ENCODE measurements at places on chromosomes 7 and 10.

GRCh38 chr10:59333701-59334100 is 28.6 kb downstream of the FAM13C start:
- H3K27me3 ChIP-seq, result no peaks in the 10 kb centered on the region
- H3K27ac ChIP-seq, result peak overlapping the region; percentile 6
- H3K36me3 ChIP-seq, result no peaks in the 10 kb centered on the region
- no peak for DNase-seq

GRCh38 chr10:105974803-105975456 is 1189.6 kb downstream of the SORCS1 start:
- no peaks in the 10 kb centered on the region for H3K27me3 ChIP-seq
- no peak for DNase-seq
- no peak overlapping the region for H3K4me3 ChIP-seq
- H3K27ac ChIP-seq, result no peak overlapping the region
- no peaks in the 10 kb centered on the region for H3K36me3 ChIP-seq

DNA sequence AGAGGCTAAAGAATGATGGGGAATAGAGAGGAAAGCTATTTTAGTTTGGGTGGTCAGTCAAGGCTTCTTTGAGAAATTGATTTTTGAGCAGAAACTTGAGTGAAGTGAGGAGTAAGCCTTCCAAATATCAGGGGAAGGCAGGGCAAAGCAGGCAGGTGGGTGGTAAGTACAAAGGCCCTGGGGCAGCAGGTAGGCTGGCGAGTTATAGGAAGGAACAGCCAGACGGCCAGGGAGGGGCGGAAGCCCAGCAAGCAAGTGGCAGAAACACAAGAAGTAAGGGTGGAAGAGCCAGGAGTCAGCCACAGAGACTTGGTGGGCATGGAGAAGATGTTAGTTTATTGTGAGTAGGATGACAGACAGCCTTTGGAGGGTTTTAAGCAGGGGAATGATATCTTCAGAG is 34.9 kb downstream of the VWA2 start:
- H3K27ac ChIP-seq, result no peak overlapping the region
- H3K27me3 ChIP-seq, result no peaks in the 10 kb centered on the region
- no peaks in the 10 kb centered on the region for H3K4me1 ChIP-seq
- H3K4me3 ChIP-seq, result no peak overlapping the region
- DNase-seq, result no peak

GRCh38 chr7:150939052-150939451 is 39.1 kb downstream of the KCNH2 start:
- no peak for DNase-seq
- no peak overlapping the region for H3K27ac ChIP-seq
- H3K4me3 ChIP-seq, result no peak overlapping the region
- H3K27me3 ChIP-seq, result no peaks in the 10 kb centered on the region

DNA sequence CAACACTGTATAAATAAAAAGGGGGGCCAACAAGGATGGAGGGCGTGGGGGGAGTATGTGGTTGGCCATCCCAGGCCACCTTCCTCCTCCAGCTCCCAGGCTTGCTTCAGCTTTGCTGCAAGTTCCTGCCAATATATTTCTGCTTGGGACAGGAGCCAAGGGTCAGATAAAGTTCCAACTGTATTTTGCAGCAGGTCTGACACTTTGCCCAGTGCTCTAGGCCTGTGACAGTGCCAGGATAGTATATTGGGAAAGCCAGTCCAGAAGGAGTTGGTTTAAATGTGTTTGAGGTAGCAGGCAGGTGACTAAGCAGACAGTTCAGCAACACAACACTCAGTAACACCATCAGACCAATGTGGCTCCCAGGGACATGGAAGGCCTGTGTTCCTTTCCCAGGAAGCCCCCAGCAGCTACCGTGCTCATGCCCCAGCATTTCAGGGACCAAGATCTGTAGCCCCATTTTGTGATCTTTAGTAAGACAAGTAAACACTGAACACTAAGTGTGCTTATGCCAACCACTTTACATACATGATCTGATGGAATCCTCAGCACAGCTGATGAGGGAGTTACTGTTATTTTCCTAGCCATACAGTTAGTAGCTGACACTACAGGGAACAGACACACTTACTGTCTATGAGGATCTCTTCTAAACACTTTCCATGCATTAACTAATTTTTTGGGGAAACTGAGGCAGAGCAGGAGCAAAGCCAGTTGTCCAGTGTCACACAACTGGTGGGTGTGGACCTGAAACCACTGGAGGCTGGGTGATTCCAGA is 38.9 kb downstream of the DNAJB12 start:
- H3K4me3 ChIP-seq, result no peak overlapping the region
- peaks cover 20% of the 10 kb centered on the region for H3K4me1 ChIP-seq
- peak overlapping the region; percentile 83 for H3K27ac ChIP-seq
- DNase-seq, result peak; percentile 91
- no peaks in the 10 kb centered on the region for H3K36me3 ChIP-seq

- H3K4me1 ChIP-seq, result peaks cover 6% of the 10 kb centered on the region
- DNase-seq, result no peak
- H3K27ac ChIP-seq, result no peak overlapping the region
- no peak overlapping the region for H3K4me3 ChIP-seq
- no peaks in the 10 kb centered on the region for H3K36me3 ChIP-seq
- H3K27me3 ChIP-seq, result no peaks in the 10 kb centered on the region
These were observed 28.7 kb downstream of the LCOR start for GRCh38 chr10:96860631-96861277.

- H3K27me3 ChIP-seq, result no peaks in the 10 kb centered on the region
- H3K27ac ChIP-seq, result no peak overlapping the region
- no peaks in the 10 kb centered on the region for H3K4me1 ChIP-seq
- no peak for DNase-seq
These were observed 201.0 kb upstream of the IMMP2L start for GRCh38 chr7:111763221-111763801.

GRCh38 chr7:156238366-156239133 is 402.0 kb upstream of the RNF32 start:
- no peak overlapping the region for H3K4me3 ChIP-seq
- H3K36me3 ChIP-seq, result no peaks in the 10 kb centered on the region
- DNase-seq, result no peak
- H3K27ac ChIP-seq, result no peak overlapping the region
- no peaks in the 10 kb centered on the region for H3K27me3 ChIP-seq

- no peaks in the 10 kb centered on the region for H3K36me3 ChIP-seq
- H3K27me3 ChIP-seq, result peaks cover 3% of the 10 kb centered on the region
- DNase-seq, result no peak
- no peak overlapping the region for H3K27ac ChIP-seq
- H3K4me1 ChIP-seq, result no peaks in the 10 kb centered on the region
- H3K4me3 ChIP-seq, result no peak overlapping the region
These were observed 399.7 kb upstream of the MKI67 start for GRCh38 chr10:128525936-128526335.

- H3K4me3 ChIP-seq, result no peak overlapping the region
- no peaks in the 10 kb centered on the region for H3K4me1 ChIP-seq
- no peaks in the 10 kb centered on the region for H3K27me3 ChIP-seq
- no peak for DNase-seq
- H3K27ac ChIP-seq, result no peak overlapping the region
These were observed 35.3 kb upstream of the PFKFB3 start for GRCh38 chr10:6167456-6167855.

DNA sequence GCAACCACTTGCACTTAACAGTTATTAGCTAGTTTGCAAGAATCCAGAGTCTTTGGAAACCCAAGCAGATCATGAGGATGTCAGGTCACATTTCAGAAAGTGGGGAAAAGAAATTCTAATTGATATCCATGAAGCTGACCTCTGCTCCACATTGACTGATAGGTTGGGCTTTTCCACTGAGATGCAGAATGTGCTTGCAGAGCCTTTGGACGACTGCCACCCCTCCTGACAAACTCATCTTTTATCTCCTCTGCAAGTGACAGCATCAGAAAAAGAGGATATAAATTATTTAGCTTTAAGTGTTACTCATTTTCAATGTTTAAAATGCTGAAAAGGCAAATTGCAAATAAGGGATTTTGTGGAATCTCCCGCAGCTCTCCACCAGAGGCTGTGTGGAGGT is 75.3 kb downstream of the C10orf90 start:
- no peak for DNase-seq
- H3K27me3 ChIP-seq, result no peaks in the 10 kb centered on the region
- no peak overlapping the region for H3K4me3 ChIP-seq
- H3K36me3 ChIP-seq, result no peaks in the 10 kb centered on the region
- H3K4me1 ChIP-seq, result no peaks in the 10 kb centered on the region
- no peak overlapping the region for H3K27ac ChIP-seq

- DNase-seq, result peak; percentile 63
- H3K27ac ChIP-seq, result no peak overlapping the region
- H3K4me3 ChIP-seq, result no peak overlapping the region
- H3K4me1 ChIP-seq, result no peaks in the 10 kb centered on the region
- no peaks in the 10 kb centered on the region for H3K27me3 ChIP-seq
These were observed 41.7 kb upstream of the LOXL4 start for GRCh38 chr10:98309366-98310355.

- no peak for DNase-seq
- H3K4me3 ChIP-seq, result no peak overlapping the region
- no peaks in the 10 kb centered on the region for H3K36me3 ChIP-seq
- H3K4me1 ChIP-seq, result no peaks in the 10 kb centered on the region
These were observed 270.0 kb upstream of the PLXDC2 start for GRCh38 chr10:19546224-19546623.

DNA sequence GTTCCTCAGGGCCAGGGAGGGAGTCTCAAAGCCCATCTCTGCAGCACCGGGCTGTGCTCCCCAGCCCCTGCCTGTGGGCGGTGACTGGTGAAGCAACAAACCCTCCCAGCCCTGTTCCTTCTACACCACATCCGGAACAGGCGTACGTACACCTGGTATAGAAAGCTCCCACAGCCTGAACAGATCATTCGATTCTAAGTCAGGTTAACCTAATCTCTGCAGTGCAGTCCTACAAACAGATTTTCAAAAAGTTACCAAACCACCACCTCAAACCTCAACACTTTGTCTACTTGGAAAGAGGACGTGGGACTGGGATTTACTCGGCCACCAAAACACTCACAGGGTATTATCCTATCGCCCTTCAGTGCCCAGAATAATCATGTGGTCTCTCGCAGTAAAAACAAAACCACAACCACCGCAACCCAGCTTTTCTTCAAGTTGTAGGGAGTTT is 238.4 kb downstream of the DIP2C start:
- no peak for DNase-seq
- H3K27ac ChIP-seq, result no peak overlapping the region
- H3K36me3 ChIP-seq, result no peaks in the 10 kb centered on the region
- H3K4me1 ChIP-seq, result peaks cover 3% of the 10 kb centered on the region
- no peak overlapping the region for H3K4me3 ChIP-seq

Measured in prostate gland (tissue), 2 donors.